ENCODE measurements at places on chromosomes 7 and 10.
A peak's percentile ranks its signal among the peaks of the same experiment; 100 is the strongest.

GRCh38 chr7:98303906-98304305 is 22.4 kb downstream of the BRI3 start:
- DNase-seq, result no peak

- DNase-seq, result peak; percentile 47
Measured at GRCh38 chr10:24944512-24945255, 7.7 kb downstream of the PRTFDC1 start.

DNA sequence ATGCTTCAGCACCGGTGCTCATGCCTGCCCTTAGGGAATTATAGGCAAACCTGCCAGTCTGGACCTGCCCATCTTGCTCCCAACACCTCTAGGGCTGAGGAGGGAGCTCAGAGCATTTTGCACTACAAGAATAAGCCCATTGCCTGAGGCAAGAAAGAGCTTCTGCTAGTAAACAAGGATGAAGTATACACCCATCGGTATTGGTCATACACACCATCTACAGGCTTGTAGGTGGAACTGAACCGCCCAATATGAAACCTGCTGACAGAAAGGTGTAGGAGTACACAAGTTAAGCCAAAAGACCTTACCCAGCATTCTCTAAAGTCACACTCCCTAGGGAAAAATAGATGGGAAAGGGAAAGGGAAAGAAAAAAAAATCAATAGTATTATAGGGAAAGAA is 957.0 kb upstream of the LRRTM3 start:
- no peak for DNase-seq

- peak; percentile 6 for DNase-seq
Measured at GRCh38 chr7:28955718-28956607, 2.2 kb downstream of the TRIL start.

DNA sequence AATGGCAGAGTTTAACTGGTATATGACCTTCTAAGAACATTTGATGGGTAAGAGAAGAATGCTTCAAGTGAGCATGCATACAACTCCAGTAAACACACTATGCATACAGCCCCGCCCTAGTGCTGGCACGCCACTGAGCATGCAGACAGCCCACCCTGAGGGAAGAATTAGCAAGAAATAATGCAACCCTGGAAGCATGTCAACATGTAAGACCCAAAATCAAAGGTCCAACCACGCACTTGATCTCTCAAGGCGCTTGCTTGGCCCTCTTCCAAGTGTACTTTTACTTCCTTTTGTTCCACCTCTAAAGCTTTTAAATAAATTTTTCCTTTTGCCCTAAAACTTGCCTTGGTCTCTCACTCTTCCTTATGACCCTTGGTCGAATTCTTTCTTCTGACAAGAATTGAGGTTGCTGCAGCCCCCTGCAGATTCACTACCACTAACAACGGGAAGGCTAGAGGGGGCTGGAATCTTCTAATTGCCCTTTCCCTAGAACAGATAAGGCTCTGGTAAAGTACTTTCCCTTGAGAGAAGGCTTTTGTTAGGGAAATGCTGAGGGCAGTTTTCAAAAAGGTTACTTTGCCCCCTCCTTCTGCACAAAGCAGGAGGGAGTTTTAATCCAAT is 3.4 kb downstream of the FAM24B start:
- no peak for DNase-seq
